Jurkat, Clone E6-1 (cell line): ENCODE measurements at places on chromosomes 12 and 14.

- DNase-seq = no peak
Measured at GRCh38 chr12:58502226-58502625, 418.1 kb downstream of the LRIG3 start.

DNA sequence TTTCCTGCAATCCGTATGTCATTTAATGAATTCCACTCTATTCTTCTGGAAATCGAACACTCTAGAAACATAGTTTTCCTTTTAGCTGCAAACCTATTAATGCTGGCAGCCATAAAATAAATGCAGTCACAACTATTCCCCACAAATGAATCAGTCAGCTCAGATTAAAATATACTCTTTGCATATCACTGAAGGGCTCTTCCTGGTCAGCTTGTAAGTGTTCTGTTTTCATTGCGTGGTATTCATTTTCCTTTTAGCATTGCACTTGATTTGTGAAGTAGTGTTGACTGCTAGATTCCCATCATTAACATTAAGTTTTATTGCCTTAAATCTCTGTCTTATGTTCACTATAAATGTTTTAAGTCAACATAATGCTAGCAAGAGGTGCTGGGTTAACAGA, 685.9 kb downstream of the DIO2 start:
- DNase-seq = no peak

DNA sequence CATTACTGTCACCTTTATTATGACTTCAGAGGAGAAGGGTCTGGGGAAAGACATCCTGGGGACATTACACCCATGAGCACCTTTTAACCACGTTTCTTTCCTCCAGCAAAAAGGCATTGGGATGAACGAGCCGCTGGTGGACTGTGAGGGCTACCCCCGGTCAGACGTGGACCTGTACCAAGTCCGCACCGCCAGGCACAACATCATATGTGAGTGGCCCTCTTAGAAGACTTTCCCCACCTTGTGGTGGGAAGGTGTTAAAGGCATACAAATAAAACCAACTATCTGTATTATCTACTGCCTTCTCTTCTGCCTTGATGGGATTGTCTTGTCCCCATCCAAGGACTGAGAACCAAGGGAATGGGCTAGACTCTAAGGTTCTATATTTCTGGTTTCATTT, 6.0 kb downstream of the PSMD9 start:
- DNase-seq = peak; percentile 29

DNA sequence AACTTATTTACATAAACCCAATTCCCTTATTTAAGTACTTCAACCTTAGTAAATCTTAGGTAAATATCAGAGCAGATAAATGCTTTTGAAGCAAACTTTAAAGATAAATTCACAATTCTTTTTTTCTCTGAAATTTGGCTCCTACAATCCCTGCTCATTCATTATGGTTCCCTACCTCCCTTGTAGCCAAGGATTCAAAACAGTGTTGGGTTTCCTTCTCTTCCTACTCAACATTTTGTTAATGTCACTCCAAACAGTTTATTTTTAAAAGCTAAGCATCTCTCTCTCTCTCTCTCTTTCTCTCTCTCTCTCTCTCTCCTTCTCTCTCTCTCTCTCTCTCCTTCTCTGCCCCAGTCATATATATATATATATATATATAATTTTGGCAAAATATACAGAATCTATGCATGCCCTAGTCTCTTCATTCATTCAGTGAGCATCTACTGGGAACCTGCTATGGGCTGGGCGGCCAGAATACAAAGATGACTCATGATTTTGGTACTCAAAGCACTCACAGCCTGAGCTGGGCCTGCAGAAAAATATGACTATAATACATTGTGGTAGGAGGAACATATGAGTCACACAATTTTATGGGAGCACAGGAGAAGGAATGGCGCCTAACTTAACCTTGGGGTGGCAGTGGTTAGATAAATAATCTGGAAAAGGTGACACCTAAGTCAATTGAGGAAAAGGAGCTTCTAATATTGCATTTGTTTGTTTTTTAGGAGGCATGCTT, 123.7 kb upstream of the DHRS4 start:
- no peak for DNase-seq

- no peak for DNase-seq
Measured at GRCh38 chr12:2083008-2083407, 30.2 kb downstream of the CACNA1C start.

DNA sequence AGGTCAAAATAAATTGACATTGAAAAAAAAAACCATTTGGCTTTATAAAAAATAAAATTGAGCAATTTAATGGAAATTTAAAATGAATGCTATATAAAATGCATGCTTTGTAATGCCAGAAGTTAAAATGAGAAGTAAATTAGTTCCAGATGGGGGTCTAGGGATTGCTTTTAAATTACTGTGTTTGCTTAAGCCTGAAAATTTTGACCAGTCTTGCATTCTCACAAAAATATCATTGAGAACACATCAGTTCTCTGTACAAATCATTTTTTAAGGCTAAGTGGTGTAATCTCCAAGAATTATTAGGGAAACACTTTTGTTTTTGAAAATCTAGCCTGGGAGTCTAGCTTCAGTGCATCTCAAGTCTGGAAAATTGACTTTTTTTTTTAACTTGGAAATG, 90.7 kb downstream of the RERG start:
- no peak for DNase-seq

- no peak for DNase-seq
Measured at GRCh38 chr14:80095623-80096022, 115.7 kb downstream of the DIO2 start.

GRCh38 chr14:56686416-56686815, 106.8 kb downstream of the TMEM260 start:
- DNase-seq = no peak

- DNase-seq = no peak
Measured at GRCh38 chr14:53035336-53036210, 84.7 kb upstream of the FERMT2 start.

GRCh38 chr14:39884091-39884490, 451.9 kb upstream of the FBXO33 start:
- no peak for DNase-seq

GRCh38 chr14:80764496-80764895, 177.0 kb downstream of the CEP128 start:
- no peak for DNase-seq

- DNase-seq = no peak
Measured at GRCh38 chr12:132100306-132101065, 43.6 kb downstream of the DDX51 start.

- DNase-seq = no peak
Measured at GRCh38 chr12:7026854-7027253, 8.6 kb upstream of the LPCAT3 start.

DNA sequence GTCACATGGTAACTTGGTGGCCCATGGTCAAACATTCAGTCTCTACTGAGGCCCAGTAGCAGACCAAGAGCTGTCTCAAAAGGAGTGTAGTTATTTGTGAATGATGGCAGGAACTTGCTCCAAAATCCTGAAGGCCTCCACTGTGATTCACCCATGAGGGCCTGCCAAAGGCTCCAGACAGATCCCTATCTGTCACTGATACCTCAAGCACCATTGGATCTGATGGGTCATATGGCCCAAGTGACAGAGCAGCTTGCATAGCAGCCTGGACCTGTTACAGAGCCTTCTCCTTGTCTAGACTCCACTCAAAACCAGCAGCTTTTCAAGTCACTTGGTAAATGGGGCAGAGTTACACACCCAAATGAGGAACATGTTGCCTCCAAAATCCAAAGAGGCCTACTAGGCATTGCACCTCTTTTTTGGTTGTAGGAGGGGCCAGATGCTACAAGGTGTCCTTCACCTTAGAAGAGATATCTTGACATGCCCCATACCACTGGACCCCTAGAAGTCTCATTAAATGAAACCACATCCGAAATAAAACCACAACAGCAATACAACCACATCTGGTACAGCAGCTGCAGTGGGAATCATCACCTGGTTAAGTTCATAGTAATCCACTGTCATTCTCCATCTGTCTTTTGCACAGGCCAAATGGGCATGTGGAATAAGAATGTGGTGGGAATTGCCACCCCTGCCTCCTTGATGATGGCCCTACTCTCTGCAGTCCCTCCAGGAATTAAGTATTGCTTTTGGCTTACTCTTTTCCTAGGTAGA, 150.4 kb upstream of the MAX start:
- DNase-seq = peak; percentile 76
